Activated CD8-positive, alpha-beta memory T cell treated with anti-CD3 and anti-CD28 coated beads, Interleukin-2, amount 10 ng/mL, durations not matched to agents 7 days and 5 days (primary cell): ENCODE measurements at places on chromosomes 16 and 17. TPM values are rescaled to one million over a fixed set of nuclear protein-coding genes. Genes with fewer than 3 reads are reported as not detected.
A peak's percentile ranks its signal among the peaks of the same experiment; 100 is the strongest.

DNA sequence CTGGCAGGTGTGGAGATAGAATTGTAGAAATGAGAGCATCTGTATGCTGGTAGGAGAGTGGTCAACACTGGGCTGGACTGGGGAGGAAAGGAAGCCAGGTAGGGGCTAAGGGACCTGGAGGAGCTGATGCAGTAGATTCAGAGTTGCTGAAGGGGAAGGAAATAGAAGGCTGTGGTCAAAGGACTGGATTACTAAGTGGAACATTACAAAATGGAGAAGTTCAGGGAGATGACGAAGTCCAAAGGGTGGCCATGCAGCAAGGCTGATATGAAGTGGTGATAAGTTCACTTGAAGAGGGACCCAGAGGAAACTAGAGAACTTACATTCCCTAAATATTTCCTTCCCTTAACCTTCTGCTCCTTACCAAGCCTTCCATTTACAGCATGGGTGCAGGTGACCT lies 8.6 kb upstream of the CCL2 start:
- no peak for DNase-seq

GRCh38 chr16:15716694-15717447 lies 66.8 kb downstream of the NDE1 start:
- no peak for DNase-seq

- DNase-seq = no peak
Observed at GRCh38 chr16:81612351-81613163, 166.5 kb upstream of the PLCG2 start.

DNA sequence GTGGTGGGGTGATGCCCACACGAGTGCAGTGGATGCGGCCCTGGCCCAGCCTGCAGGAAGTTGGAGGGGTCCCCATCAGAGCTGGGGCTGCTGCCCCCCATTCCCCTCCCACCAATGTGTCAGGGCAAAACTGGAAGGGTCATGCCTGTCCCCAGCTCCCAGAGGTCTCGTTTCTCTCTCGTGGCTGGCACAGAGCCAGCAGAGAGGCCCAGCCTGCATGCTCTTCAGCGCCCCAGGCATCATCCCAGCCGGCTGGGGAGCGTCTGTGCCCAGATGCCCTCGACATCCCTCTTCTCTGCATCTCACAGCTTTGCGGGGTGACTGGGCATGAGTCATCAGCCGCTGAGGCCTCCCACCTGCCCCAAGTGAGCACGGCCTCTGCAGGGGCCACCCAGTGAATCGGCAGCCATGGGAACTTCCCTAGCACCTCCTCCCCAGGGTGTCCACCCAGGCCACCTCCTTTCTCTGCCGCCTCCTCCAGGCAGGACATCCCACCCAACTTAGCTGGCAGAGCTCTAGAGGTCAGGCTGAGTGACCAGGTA lies 9.8 kb upstream of the CSNK1D start:
- peak; percentile 67 for DNase-seq

- peak; percentile 51 for DNase-seq
Observed at GRCh38 chr16:23679274-23679985, 741 bp downstream of the PLK1 start.

DNA sequence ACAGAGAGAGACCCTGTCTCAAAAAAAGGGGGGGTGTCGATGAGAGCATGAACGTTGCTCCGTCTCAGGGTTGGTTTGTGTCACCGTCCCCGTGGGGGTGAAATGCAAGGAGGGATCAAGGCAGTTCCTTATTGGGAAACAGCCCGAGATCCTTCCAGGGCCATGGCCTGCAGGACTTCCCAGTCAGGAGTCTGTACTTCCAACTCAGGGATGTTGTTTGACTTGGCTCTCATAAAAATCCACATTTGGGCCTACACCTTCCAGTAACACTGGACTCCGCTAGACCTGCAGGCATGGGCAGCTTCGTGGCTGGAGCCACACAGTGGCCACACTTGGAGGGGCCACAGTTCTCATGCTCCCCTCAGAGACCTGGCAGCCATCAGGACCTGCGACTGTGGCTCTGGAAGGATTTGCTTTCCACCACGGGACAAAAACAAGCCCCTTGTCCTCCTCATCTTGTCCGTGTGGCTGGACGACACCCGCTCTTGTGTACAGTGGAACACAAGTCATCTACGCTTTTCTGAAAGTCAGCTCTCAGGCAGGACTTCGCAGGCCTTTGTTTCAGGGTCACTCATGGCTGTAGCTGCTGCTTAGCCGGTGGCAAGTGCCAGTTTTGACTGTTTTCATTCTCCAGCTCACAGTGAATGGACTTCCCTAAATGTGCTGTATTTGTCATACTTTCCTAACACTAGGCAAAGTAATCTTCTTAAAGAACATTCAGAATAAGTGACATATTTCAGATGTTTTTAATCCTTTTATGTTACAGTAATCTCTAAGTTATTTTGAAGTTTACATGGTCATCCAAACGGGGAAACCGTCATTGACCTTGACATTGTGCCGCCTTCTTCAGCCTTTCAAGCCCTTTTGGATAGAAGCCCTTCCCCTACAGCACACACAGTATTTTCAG lies 24.2 kb upstream of the IL17C start:
- no peak for DNase-seq

GRCh38 chr16:22751104-22751667 lies 62.8 kb upstream of the HS3ST2 start:
- DNase-seq = no peak

Gene ADAD2
- total RNA-seq = not detected

Gene TLCD3B
- 1.6 TPM for total RNA-seq

GRCh38 chr17:40219594-40220338 lies 662 bp downstream of the WIPF2 start:
- peak; percentile 50 for DNase-seq

- DNase-seq = peak; percentile 92
Observed at GRCh38 chr17:7308625-7309433, 1.4 kb downstream of the EIF5A start.

GRCh38 chr16:80580109-80580832 lies 39.5 kb downstream of the DYNLRB2 start:
- DNase-seq = peak; percentile 95

GRCh38 chr16:25151996-25152395 lies 40.5 kb downstream of the LCMT1 start:
- DNase-seq = no peak

Gene SCNN1G
- not detected for total RNA-seq

DNA sequence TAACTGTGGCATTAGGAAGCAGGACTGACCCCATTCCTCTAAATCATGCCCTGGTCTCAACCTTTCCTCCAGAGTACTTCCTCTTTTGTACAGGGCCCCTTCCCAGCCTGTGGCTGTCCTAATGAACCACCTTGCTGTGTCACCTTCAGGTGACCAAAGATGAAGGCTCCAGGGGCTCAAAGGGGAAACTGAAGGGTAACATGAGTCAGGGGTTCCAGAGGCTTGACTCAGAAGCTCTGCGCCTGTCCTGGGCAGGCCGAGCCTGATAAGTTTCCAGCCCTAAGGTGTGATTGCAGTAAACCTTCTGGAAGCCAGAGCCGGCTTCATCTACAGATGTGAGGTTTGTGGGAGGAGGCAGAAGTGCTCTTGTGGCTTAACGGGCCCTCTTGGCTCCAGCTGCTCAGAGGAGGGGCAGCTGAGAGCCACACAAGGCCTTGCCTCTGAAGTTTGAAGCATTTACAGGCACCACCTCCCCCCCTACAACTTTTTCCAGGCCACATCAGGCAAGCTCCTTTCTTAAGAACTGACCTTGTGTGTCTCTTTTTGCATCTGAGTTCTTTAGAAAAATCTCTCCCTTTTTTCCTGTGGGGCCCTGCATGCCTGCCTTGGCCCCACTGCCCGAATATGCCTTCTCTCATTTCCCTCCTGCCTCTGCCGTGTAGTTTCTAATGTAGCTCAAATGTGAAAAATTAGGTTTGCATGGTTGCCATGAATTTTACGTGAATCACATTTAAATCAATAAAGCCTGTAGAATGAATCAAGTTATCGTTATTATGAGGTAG lies 149.9 kb downstream of the CLEC16A start:
- peak; percentile 88 for DNase-seq

DNA sequence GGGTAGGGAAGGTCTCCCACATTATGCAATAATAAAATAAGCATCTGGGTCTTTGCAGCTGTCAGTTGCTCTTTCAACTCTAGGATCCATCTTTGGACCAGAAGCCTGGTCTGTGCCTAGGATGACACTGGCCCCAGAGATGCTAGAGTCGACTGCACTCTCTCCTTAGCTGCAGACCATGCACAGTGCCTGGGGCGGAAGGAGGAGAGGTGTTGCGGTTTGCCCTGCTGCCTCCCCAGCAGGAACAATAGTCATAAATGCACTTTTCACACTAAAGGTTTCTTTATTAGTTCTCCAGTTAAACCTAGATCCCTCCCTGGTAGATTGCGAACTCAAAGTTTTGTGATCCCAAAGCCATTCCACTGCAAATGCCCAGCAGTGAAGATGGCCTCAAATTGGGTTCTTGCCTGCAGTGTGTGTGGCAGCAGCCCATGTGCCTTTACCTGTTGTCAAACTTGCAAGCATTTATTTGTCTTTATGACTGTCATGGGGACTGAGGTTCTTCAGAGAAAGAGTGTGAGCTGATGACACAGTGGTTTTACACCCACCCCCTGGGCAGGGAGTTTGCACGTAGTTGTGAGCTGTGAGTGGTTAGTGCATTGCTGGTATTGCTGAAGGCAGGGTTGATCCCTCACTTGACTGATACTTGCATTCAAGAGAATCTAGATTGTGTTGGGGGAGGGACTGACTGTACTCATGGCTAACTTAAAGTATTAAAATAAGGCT lies 10.3 kb downstream of the ATXN1L start:
- peak; percentile 80 for DNase-seq

GRCh38 chr17:8477715-8478441 lies 42.2 kb downstream of the NDEL1 start:
- peak; percentile 22 for DNase-seq

Gene GH1
- not detected for total RNA-seq

Gene FA2H
- 0.29 TPM for total RNA-seq

- DNase-seq = peak; percentile 64
Observed at GRCh38 chr16:69329369-69330285, 761 bp downstream of the PDF start.

DNA sequence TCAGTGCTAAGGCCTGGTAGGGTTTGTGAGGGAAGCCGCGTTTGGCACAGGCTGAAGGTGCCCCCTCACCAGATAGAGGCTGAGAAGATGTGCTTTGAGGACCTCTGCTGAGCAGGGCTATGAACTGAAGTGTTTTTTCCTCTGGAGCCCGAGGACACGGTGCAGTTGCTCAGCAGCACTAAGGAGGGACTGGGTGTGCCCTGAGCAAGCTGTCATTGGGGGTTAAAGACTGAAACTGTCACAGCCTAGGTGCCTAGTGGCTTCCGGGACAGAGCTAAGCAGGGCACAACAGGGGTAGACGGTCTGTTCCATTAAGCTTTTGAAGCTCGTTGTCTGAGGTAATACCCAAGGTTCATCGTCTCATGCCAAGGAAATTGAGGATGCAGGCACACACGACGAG lies 24.8 kb upstream of the ASGR2 start:
- no peak for DNase-seq

DNA sequence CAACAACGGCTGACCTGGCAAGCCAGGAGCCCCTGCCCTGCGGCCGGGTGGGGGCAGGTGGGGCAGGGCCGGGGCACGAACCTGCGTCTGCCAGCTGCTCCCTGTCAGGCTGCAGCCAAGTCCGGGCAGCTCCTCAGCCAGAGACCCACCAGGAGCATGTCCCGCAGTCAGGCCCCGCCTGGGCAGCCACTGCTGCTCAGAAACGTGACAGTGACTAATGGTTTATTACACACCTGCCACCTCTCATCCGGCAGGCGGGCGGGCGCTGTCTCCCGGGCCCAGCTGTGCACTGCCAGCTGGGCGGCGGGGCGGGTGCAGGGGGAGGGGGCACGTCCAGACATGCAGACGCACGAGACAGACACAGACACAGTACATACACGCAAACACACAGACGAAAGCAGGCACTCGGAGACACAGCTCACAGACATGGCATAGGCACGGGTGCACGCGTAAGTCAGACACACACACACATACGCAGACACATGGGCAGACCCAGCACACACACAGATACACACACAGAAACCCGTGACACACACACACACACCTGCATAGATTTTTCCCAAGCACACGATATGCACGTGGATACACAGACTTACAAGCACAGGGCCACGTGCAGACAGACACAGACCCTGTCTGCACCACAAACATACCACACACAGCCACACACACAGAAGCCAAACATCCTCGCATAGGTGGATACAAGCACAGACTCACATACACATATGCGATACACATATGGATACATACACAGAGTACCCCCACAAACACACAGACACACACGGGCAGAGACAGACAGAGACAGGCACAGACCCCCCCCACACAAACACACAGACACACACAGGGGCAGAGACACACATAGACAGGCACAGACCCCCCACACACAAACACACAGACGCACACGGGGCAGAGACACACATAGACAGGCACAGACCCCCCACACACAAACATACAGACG lies 248.3 kb upstream of the CIBAR2 start:
- no peak for DNase-seq

DNA sequence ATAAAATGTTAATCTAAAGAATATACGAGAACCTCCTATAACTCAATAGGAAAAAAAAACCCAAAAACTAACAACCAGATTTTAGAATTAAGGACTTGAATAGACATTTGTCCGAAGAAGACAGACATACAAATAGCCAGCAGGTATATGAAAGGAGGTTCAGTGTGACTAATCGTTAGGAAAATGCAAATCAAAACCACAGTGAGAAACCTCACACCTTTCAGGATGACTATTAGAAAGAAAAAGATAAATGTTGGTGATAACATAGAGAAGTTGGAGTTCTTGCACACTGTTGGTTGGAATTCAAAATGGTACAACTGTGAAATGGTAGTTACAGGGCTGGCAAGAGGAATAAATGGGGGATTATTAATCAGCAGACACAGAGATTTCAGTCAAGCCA lies 339.0 kb downstream of the TMEM114 start:
- DNase-seq = no peak

Gene MEFV
- total RNA-seq = 0.07 TPM

DNA sequence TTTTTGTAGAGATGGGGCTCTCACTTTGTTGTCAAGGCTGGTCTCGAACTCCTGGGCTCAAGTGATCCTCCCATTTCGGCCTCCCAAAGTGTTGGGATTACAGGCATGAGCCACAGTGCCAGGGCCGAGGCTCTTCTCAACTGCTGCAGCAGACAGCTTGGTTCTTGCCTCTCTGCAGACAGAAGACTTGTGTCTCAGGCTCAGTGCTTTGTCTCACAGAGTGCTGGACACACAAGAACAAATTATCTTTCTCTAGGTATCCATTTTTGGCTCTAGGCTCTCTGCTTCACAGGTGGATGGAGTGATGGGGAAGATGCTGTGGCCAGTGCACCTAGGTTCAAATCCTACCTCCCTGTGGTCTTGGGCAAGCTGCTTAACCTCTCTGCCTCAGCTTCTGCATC lies 80.8 kb upstream of the RNU2-1 start:
- DNase-seq = peak; percentile 42

DNA sequence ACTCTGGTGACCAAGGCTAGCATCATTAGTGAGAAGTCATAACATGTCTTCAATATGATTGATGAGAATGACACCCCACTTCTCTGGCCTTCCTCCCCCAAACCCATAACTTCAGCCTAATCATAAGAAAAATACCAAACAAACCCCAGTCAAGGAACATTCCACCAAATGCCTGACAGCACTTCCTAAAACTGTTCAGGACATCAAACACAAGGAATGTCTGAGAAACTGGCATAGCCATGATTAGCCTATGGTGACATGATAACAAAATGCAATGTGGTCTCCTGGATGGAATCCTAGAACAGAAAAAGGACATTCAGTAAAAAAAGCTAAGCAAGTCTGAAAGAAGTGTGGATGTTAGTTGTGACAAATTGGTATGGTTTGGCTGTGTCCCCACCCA lies 24.7 kb upstream of the TBX4 start:
- peak; percentile 31 for DNase-seq

Gene CPNE7
- 0.38 TPM for total RNA-seq

- DNase-seq = no peak
Observed at GRCh38 chr16:9660898-9661297, 521.3 kb downstream of the GRIN2A start.

Gene CRYBA1
- total RNA-seq = not detected

Gene MYH8
- total RNA-seq = not detected
